ENCODE measurements at places on chromosomes 12 and 14.

- DNase-seq = no peak
Measured at GRCh38 chr12:95641299-95641952, 90.2 kb upstream of the USP44 start.

DNA sequence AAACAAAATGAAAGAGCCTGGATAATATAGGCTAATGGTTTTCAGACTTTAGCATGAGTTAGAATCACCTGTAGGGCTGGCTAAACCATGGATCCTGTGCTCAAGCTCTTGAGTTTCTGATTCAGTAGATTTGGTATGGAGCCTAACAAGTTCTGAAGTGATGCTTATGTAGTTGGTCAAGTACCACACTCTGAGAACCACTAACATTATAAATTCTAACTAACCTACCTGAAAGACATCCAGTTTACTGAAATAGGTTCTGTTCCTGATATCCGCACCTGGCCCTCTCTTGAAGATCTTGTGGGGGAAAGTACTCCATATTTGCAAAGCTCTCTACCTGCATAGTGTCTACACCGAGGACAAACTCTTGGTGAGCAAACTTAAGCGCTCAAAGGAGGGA lies 59.4 kb upstream of the VSX2 start:
- no peak for DNase-seq

DNA sequence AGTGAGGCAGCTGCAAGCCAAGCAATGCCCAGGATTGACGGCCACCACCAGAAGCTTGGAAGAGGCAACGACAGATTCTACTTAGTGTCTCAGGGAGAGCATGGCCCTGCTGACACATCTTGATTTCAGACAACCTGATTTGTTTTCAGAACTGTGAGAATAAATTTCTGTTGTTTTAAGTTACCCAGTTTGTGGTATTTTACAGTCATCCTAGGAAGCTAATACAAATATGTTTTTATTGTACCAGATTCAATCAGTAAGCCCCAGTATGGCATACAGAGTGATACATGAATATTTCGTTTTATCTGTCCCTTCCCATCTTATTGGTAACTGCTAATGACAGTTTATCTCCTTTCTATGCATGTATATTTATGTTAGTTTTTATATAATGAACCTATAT lies 62.3 kb downstream of the SAMD4A start:
- no peak for DNase-seq

DNA sequence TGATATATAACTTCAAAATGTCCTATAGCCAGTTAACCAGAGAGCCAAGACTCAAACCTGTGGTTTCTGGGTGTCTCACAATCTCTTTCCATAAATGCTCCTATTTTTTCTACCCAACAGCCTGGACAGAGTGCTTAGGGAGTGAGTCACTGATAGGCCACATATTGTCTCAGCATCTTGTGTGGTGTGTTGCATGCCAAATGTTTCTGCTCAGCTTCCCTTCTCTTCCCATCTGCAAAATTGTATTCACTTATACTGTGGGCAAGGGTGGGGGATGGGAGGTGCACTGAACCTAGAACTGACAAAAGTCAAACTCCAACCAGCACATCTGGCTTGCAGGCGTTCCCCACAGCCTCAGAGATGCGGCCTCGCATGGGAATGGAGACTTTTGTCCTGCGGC lies 123.3 kb downstream of the KCNA5 start:
- DNase-seq = no peak
